ENCODE measurements at places on chromosomes 5 and 9.

- DNase-seq, result no peak
Observed at GRCh38 chr5:149282027-149282965, 10.6 kb downstream of the AFAP1L1 start.

DNA sequence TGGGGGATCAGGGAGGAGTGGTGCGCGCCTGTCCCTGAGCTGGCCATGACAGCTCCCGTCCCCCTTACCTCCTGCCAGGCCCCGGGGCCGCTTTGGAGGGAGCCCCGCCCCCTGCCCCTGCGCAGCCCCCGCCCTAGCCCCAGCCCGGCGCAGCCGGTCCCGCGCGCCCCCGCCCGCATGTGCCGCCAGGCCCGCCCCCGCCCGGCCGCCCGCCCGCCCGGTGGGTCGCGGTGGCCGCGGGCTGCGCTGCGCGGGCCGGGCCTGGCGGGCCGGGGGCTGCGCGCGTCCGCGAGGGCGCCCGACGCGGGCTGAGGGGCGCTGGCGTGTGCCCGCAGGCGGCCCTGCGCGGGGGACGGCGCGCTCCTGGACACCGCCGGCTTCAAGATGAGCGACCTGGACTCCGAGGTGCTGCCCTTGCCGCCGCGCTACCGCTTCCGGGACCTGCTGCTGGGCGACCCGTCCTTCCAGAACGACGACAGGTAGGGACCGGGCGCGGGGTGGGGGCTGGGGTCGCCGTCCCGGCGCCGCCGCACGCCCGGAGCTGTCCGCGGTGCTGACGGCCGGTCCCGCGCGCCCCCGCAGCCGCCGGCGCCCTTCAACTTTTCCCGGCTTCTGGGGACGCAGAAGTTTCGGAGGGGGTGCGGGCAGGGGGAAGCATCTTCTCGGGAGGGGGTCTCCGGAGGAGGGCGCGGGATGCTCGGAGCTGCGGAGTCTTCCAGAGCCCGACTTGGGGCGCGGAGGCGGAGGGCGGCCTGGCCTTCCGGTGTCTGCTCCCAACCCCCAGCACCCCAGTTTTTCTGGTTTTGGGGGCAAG is 12.5 kb downstream of the KCNT1 start:
- no peak for DNase-seq

DNA sequence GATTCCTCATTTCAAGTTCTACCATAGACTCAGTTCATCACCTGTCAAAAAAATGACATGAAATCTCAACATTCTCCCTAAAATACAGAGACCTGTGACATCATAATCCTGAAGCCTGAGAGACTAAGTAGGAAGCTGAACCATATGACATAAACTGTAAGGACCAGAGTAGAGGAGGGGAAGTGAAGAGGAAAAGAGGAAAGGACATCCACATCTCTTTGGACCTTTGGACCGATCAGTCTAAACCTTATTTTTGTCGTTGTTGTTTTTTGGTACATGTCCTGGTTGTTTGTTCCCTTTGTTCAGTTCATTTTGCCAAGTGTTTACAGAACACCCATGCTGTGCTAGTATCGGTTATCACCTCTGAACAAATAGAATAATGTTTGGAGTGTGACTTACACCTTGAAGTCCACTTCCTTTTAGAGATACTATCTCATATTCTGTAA is 41.9 kb downstream of the LURAP1L start:
- no peak for DNase-seq

DNA sequence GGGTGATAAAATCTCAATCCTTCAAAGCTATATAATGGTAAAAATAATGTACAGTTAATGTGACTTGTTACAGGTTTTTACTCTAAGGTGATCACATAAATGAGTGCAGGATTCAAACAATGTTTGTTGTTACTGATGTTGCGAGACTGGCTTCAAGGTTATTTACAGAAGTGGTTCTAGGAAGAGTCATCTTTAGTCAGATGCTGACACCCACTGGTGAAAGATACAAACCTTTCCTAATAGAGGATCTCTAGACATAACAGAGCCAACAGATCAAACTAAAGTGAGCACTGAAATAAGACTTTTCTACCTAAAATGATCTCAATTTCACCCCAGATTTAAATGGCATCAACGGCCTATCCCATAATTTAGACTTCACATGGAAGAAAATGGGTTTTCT is 20.2 kb downstream of the ARSB start:
- DNase-seq, result no peak

DNA sequence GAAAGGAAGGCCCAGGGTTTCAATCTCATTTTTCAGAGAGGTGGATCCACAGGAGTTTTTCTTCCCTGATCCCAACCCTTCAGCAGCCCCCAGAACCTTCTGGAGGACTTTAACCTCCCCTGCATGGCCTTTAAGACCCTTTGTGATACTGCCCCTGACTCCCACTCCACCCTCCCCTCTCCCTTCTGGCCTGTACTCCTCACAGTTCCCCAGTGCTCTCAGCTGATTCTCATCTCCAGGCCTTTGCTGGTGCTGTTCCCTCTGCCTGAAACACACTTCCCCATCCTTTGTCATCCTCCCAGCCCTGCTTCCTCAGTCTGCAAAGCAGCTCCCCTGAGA is 18.5 kb downstream of the NEURL1B start:
- DNase-seq, result no peak

DNA sequence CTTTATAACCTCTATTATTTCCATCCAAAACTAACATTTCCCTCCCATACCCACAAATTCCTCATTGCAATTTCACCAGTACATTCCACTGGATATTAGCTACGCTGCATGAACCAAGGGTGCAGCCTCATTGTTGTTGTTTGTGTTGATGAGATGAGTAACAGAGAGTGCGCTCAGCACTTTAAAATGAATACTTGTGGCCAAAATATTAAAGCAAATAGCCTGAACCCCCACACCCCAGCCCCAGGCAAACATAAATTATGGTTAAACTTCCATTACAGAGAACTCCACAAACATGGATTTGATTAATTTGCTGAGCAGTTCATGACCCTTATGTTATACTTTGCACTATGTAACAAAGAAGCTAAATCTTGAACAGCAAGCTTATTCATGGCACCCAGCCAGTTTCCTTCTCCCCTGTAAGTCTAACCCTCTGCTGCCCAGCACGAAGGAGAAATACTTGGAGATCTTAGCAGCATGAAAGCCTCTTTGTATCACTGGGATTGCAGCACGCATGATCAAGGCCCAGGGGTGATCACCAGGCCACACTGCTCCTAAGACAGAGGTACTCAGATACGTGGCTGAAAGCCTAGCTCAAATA is 205.0 kb downstream of the DOCK8 start:
- DNase-seq, result no peak

DNA sequence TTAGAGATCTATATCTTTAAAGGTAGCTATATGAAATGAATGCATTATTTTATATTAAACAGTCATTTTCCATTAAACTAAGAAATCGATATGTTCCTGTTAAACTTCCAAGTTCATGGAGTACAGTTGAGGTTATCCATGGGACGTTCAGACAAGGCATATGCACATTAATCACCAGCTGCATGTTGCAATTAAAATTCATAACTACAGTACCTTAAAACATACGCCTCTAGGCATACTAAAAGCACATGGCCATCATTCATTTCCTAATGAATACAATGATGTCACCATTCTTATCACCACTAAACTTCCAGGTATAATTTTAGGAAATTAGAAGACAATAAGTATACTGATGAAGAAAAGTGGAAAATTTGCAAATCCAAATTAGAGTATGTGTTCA is 174.3 kb downstream of the CDH12 start:
- no peak for DNase-seq

DNA sequence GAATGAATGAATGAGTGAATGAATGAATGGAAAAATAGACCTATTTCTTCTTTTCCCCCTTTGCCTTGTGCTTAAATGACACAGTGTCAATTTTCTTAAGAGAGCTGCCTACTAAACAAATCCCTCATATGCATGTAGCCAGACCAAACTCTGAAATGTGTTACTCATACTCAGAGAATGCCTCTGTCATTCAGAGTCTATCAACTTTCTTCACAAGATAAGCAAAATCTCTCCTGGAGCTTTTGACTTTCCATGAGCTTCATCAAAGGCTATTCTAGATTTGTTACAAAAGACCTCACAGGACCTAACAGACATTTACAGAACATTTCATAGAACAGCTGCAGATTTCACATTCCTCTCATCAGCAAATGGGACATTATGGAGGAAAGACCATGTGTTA is 275.7 kb upstream of the MSX2 start:
- DNase-seq, result no peak

DNA sequence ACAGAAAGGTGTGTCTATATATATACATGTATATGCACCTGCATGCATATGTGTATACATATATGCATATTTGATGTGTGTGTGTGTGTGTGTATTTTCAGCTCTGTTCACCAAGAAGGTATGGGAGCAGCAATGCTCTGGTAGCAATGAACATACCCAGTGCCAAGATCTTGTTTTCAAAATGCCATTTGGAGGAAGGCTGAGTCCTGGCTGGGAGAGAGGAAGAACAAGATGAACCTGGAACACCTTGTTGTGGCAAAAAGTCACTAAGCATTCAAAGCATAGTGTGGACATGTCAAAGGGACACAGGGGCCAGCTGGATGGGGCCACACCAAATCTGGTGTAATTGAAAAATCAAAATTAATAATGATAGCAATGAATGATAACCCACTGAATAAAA is 31.8 kb upstream of the NEK6 start:
- DNase-seq, result no peak

GRCh38 chr5:143200781-143201398 is 202.6 kb downstream of the NR3C1 start:
- DNase-seq, result no peak

DNA sequence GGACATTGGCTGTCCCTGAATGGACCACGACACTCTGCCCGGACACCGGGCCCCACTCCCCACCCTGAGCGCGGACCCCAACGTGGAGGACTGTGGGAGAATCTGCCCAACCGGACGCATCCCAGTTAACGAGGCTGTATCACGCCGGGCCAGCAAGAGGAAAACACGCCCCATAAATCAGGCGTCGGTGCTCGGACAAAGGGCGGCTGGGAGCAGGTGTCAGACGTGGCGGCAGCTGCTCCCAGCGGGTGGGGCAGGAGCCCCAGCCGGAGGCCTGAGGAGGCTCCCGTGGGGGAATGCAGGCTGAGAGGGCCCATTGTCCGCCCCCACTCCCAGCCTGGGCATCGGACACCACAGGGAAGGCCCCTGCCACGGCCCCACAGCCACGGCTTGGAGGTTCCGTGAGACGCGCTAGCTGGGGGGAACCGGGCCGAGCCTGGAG is 19.2 kb downstream of the NOTCH1 start:
- DNase-seq, result no peak

DNA sequence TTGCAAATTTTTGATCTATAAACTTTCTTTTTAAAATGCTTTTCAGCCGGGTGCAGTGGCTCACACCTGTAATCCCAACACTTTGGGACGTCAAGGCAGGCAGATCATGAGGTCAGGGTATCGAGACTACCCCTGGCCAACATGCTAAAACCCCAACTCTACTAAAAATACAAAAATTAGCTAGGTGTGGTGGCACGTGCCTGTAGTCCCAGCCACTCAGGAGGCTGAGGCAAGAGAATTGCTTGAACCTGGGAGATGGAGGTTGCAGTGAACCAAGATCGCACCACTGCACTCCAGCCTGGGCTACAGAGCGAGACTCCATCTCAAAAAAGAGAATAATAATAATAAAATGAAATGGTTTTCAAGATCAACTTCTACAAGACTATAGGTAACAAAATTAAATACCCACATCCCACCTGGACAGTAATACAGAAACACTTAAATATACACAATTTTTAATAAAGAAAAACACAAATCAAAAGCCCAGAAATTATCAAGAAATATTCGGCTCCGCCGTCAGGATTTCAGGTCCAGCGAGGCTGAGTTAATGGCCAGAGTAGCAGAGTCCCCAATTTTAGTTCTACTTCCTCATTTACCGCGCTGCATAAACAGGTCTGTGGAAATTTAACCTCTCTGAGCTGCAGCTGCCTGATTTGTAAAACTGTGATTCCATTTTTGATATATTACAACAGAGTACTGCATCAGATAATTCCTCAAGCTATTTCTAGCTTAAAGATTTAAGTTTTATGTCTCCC is 4.0 kb downstream of the TUT7 start:
- no peak for DNase-seq

DNA sequence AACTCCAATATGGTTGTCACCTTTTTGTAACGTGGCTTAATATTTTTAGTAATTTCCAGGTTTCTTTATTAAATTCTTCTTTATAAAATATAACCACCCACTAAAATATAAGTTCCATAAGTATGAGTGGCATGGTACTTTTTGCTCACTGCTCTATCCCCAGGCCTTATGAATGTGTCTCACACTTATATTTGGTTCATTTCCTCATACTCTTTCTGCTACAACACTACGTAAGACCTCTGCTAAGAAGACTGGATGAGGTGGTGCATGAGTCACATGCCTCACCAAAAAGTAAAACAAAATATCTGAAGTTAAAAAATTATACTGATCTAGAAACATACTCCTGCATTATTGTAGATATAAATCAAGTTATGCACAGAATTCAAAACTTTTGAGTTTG is 400.9 kb downstream of the HCN1 start:
- DNase-seq, result no peak

- no peak for DNase-seq
Observed at GRCh38 chr5:73264631-73265030, 91.6 kb downstream of the TMEM174 start.

GRCh38 chr5:123344816-123345426 is 78.3 kb downstream of the CEP120 start:
- DNase-seq, result no peak

DNA sequence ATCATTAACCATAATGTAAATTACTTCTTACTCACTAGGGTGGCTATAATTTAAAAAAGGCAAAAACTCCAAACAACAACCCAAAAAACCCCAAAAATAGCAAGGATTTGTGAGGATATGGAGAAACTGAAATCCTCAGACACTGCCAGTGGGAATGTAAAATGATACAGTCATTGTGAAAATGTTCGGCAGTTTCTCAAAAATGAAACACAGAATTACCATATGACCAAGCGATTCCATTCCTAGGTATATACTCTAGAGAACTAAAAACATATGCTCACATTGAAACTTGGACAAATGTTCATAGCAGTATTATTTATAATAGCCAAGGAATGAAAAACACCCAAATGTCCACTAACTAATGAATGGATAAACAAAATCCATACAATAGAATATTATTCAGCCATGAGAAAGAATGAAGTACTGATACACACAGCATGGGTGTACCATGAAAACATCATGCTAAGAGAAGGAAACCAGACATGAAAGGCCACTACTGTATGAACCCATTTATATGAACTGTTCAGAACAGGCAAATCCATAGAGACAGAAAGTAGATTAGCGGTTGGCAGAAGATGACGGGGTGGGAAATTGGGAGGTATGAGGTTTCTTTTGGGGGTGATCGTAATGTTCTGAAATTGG is 119.1 kb downstream of the MAPKAP1 start:
- DNase-seq, result no peak

- no peak for DNase-seq
Observed at GRCh38 chr5:121691478-121691877, 160.2 kb upstream of the FTMT start.
